ENCODE measurements at places on chromosomes 6 and 20. TPM values are rescaled to one million over a fixed set of nuclear protein-coding genes. Genes with fewer than 3 reads are reported as not detected.

Gene CNBD2
- total RNA-seq = 1.8 TPM

- no peak within 1 kb of the TSS for H3K4me3 ChIP-seq
- no peaks in the 10 kb centered on the region for H3K36me3 ChIP-seq
- no peak for DNase-seq
- no peaks in the 10 kb centered on the region for H3K27me3 ChIP-seq
- H3K27ac ChIP-seq = peak within 1 kb of the TSS; percentile 46
- H3K4me1 ChIP-seq = no peaks in the 10 kb centered on the region
Measured at GRCh38 chr6:48111143-48111506, at the start of gene PTCHD4. Gene PTCHD4, minus strand, starts transcription at chr6:48111197. Its CDS starts 42,240 bp downstream, at chr6:48068957.

- H3K36me3 ChIP-seq = no peaks in the 10 kb centered on the region
- H3K27ac ChIP-seq = no peak overlapping the region
- no peaks in the 10 kb centered on the region for H3K4me1 ChIP-seq
- H3K4me3 ChIP-seq = no peak overlapping the region
- DNase-seq = no peak
Measured at GRCh38 chr6:101613556-101613955, 220.0 kb downstream of the GRIK2 start.

Gene PRICKLE4
- 1.9 TPM for total RNA-seq

GRCh38 chr6:15985379-15985959, 143.4 kb upstream of the MYLIP start:
- H3K36me3 ChIP-seq = no peaks in the 10 kb centered on the region
- H3K27ac ChIP-seq = no peak overlapping the region
- no peak for DNase-seq
- no peaks in the 10 kb centered on the region for H3K27me3 ChIP-seq
- H3K4me3 ChIP-seq = no peak overlapping the region

GRCh38 chr20:805713-806112, 27.8 kb upstream of the FAM110A start:
- H3K27me3 ChIP-seq = no peaks in the 10 kb centered on the region
- H3K4me3 ChIP-seq = no peak overlapping the region
- DNase-seq = no peak
- H3K36me3 ChIP-seq = no peaks in the 10 kb centered on the region

- no peak for DNase-seq
- H3K4me3 ChIP-seq = no peak overlapping the region
- no peaks in the 10 kb centered on the region for H3K36me3 ChIP-seq
- H3K27me3 ChIP-seq = no peaks in the 10 kb centered on the region
- H3K27ac ChIP-seq = no peak overlapping the region
Measured at GRCh38 chr6:168582571-168582981, 141.6 kb downstream of the SMOC2 start.

DNA sequence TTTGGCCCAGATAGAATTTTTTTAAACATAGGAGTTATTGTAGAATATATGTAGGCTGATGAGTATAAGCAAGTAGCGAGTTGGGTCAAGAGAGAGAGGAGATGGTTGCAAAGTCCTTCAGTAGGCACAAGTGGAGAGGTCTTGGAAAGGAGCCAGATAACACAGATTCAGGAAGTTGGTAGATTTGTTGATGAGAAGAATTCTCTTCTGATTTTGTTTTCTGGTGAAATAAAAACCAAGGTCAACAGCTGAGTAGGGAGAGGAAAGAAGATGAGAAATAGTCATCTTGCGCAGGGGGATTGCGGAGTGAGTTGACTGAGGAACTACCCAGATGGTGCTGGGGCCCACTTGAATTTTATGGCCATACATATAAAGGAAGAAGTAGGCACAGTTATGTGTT, 17.4 kb upstream of the CD83 start:
- DNase-seq = no peak
- no peak overlapping the region for H3K4me3 ChIP-seq
- H3K27me3 ChIP-seq = no peaks in the 10 kb centered on the region
- H3K4me1 ChIP-seq = no peaks in the 10 kb centered on the region
- H3K27ac ChIP-seq = no peak overlapping the region

Gene PRSS16
- not detected for total RNA-seq

GRCh38 chr6:26205161-26205624, 118.0 kb downstream of the HFE start:
- no peaks in the 10 kb centered on the region for H3K27me3 ChIP-seq
- peaks cover 7% of the 10 kb centered on the region for H3K4me1 ChIP-seq
- no peaks in the 10 kb centered on the region for H3K36me3 ChIP-seq
- DNase-seq = peak; percentile 86

DNA sequence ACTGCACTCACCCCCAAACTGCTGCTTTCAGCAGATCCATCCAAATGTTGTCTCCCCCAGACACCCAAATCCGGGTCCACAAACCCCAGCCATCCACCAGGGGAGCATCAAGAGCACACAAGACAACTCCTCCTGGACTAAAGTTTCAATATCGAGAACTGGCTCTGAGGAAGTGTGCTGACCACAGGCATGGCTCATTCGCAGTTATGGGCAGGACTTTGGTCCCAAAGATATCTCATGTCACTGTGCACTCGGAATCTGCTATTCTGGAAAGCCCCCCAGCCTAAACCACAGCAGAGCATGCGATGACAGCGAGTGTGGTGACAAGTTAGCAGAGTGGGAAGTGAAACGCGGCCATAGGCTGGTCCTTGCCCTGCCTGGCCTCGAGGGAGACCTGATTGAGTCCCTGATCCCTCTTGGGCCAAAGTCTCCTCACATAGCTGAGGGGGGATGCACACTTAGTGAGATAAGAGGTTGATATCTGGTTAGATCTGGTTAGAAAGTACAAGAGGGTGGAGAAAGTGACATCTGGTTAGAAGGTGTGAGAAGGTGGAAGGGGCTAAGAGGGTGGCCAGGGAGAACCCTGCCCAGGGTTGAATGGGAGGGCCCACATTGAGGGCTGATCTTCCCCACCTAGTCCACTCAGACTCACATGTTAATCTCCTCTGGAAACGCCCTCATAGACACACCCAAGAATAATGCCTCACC, 149.7 kb downstream of the MRPL14 start:
- H3K27me3 ChIP-seq = no peaks in the 10 kb centered on the region
- no peak for DNase-seq
- no peaks in the 10 kb centered on the region for H3K36me3 ChIP-seq
- no peak overlapping the region for H3K4me3 ChIP-seq

GRCh38 chr6:156634951-156635371, 142.2 kb upstream of the ARID1B start:
- no peaks in the 10 kb centered on the region for H3K27me3 ChIP-seq
- no peaks in the 10 kb centered on the region for H3K36me3 ChIP-seq
- no peaks in the 10 kb centered on the region for H3K4me1 ChIP-seq
- H3K4me3 ChIP-seq = peak overlapping the region; percentile 29
- H3K27ac ChIP-seq = no peak overlapping the region

DNA sequence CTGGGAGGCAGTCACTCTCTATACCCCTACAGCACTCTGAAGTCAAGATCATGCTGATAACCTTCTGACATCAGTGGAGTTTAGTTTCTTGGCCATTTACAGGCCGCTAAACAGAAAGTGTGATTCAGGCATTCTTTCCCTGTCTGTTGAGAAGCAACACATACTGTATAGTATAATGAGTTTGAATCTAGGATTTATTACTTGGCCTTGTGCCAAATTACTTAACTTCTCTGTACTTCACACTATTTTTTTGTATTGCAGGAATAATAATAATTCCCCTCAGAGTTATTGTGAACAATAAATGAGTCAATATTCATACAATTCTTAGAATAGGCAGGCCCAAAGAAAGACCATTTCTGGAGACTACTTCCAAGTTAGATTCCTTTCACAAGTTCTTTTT, 4.1 kb downstream of the ZNF391 start:
- H3K27me3 ChIP-seq = no peaks in the 10 kb centered on the region
- H3K4me1 ChIP-seq = peaks cover 13% of the 10 kb centered on the region
- no peak overlapping the region for H3K27ac ChIP-seq

DNA sequence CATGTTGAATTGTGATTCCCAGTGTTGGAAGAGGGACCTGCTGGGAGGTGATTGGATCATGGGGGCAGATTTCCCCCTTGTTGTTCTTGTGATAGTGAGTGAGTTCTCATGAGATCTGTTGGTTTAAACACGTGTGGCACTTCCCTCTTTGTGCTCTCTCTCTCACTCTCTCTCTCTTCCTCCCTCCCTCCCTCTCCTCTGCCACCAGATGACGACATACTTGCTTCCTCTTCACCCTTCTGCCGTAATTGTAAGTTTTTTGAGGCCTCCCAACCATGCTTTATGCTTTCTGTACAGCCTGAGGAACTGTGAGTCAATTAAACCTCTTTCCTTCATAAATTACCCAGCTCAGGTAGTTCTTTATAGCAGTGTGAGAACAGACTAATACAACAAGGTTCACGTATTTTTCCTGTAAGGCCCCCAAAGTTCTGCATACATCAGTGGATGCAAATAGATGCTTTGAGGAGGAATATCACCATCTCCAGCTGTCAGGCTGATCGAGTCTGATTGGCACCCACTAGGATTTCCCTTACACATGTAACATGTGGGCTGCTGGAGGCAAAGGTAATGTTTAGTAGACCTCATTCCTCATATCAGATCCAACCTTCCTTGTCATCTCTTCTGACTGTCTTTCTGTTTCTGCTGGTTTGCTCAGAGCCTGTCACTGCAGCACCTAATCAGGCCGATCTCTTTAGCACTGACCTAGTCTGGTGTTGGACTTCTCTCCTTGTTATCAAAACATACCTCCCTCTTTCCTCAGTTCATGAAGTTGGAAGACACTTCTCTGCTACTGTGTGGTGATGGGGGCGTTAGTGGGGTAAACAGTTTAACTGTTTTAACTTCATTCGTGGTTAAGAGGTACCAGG, 54.3 kb upstream of the BACH2 start:
- no peak overlapping the region for H3K4me3 ChIP-seq
- H3K36me3 ChIP-seq = no peaks in the 10 kb centered on the region
- peak; percentile 9 for DNase-seq
- no peaks in the 10 kb centered on the region for H3K27me3 ChIP-seq
- H3K27ac ChIP-seq = no peak overlapping the region

DNA sequence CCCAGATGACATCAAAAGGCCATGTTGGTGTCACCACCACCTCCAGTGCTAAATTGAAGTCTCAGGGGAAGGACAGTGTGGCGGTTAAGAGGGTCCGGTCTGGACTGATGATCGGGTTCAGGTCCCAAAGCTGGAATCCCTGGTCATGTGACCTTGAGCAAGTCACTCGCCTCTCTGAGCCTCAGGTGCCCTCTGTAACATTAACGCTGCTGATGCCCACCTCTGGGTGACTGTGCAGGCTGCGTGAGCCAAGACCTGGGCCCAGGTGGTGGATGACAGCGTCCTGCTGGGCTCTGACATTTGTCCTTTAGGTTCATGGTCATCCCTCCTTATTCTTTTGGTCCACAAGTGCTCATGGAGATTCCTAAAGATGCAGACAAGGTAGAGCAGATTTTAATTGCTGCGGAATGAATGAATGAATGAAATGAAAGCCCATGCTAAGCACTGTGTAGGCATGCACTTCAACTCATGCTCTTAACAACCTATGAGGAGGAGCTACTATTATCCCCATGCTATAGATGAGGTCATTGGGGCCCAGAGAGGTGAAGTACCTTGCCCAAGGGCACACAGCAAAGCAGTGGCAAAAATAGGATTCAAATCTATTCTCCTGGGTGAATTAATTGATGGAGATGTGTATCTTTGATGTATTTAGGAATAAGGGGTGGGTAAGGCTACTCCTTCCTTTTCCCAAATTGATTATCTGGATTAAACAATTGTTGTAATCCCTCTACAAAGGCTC, 649 bp upstream of the BPIFB1 start:
- H3K36me3 ChIP-seq = no peaks in the 10 kb centered on the region
- peaks cover 30% of the 10 kb centered on the region for H3K27me3 ChIP-seq
- no peak overlapping the region for H3K4me3 ChIP-seq
- no peak for DNase-seq
- no peaks in the 10 kb centered on the region for H3K4me1 ChIP-seq
- no peak overlapping the region for H3K27ac ChIP-seq

Gene SOBP
- total RNA-seq = 14.6 TPM

- H3K27ac ChIP-seq = no peak overlapping the region
- peaks cover 16% of the 10 kb centered on the region for H3K4me1 ChIP-seq
- H3K36me3 ChIP-seq = peaks cover 3% of the 10 kb centered on the region
- H3K27me3 ChIP-seq = no peaks in the 10 kb centered on the region
Measured at GRCh38 chr6:4907602-4908001, 96.2 kb downstream of the RPP40 start.

DNA sequence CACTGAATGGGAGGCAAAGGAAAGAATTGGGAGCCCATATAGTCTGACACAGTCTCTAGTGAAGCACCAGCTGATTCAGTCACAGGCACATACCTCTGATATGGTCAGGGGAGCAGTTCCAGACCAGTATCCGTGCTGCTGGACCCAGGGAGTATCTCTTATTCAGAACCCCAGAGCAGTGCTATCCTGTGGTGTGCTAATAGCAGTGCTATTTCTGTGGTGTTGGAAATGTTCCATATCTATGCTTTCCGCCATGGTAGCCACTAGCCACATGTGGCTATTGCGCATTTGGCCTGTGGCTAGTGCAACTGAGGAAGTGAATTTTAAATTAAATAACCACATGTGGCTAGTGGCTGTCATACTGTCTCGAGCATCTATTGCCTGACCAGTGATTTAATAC, 11.0 kb downstream of the SCUBE3 start:
- H3K4me1 ChIP-seq = peaks cover 14% of the 10 kb centered on the region
- H3K27ac ChIP-seq = no peak overlapping the region
- no peaks in the 10 kb centered on the region for H3K27me3 ChIP-seq

DNA sequence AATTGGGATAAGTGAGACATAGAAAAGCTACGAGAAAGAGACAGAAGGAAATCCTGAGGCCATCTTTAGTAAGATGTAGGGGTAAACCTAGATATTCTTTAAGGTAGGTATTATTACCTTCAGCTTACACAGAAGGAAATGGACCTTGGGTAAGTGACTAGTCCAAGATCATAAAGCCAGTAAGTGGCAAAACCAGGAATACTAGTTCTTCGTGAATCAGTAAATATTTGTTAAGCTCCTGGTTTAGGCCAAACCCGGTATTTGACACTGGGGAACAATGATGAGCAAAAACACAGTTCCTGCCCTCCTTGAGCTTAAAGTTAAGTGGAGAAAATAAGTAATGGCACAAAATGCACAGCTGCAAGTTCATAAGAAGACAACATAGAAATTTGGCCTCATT, 5.3 kb downstream of the TRIM39 start:
- H3K4me3 ChIP-seq = no peak overlapping the region
- H3K4me1 ChIP-seq = peaks cover 13% of the 10 kb centered on the region
- H3K36me3 ChIP-seq = peaks cover 2% of the 10 kb centered on the region
- H3K27ac ChIP-seq = no peak overlapping the region

DNA sequence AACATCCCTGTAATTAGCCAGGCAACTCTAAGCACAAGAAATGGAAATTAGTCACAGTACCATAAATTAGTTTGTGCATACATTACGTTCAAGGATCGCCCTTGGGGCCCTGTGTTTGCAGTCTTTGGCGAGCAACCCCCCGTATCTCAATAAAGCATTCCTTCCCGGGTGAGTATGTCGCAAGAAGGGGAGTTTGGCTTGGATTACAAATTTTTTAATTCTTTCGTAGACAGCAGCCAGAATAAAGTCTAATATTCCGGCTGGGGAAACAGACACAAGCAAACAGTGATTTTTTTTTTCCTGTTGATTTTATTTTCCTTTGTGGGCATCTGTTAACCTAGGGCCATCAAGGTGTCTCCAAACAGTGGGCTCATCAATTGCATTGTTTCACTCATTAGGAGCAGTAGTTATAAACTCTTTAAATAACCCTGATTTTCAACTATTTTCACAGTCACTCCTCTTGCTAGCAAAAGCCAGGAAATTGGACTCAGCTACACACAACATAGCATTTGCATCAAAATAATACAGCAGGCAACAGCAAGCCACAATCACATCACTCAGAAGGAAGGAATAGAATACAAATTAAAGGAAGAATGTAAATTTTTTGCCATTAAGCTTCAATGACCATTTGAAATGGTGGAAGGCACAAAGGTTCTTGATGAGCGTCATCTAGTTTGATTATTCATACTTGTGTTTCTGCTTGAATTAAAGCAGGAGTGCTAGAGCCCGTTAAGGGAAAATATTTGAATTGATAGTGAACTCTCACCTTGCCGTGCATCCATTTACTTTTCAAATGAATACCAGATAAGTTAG, 85.3 kb downstream of the LINC00237 start:
- H3K4me1 ChIP-seq = no peaks in the 10 kb centered on the region
- H3K4me3 ChIP-seq = no peak overlapping the region
- no peak overlapping the region for H3K27ac ChIP-seq

Gene CST2
- total RNA-seq = not detected

Gene GPLD1
- 0.94 TPM for total RNA-seq
